Stimulated activated CD8-positive, alpha-beta memory T cell treated with anti-CD3 and anti-CD28 coated beads, Interleukin-15, amount 100 ng/mL, for 4 hours (primary cell): ENCODE measurements at places on chromosomes 5 and 9.

DNA sequence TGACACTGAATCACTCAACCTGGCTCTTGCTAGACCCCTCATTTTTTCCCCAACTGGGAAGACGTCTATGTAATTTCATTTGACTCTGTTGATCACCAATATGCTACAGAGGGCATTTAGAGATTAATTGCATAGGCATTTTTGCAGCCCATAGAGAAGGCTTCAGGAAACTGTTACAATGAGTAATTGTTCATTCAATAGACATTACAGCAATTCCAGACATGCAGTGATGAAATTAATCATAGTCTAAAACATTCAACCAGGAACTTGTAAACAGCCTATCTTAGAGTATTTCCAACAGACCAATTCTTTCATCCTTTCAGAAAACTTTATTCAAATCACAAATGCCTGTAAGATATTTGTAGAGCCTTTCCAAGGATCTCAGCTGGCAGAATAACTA lies 122.3 kb downstream of the MARCHF11 start:
- DNase-seq = no peak

DNA sequence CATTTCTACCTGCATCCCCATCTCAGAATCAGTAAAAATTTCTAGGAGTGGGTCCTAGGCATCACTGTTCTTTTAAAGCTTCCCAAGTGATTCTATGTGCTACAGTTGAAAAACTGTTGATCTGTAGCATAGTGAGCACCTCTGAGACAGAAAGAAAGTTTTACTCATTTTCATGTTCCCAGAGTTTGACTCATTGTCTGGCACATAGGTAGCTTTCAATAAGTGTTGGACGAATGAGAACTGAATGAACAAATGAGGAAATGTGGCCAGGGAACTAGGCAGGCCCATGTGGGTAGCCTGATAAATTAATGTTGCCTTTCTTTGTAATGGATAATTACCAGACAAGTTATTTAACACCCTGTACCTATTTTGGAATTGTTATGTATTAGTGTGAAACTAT lies 33.8 kb downstream of the RNF180 start:
- no peak for DNase-seq

GRCh38 chr5:172843825-172844576 lies 9.9 kb downstream of the ERGIC1 start:
- no peak for DNase-seq

DNA sequence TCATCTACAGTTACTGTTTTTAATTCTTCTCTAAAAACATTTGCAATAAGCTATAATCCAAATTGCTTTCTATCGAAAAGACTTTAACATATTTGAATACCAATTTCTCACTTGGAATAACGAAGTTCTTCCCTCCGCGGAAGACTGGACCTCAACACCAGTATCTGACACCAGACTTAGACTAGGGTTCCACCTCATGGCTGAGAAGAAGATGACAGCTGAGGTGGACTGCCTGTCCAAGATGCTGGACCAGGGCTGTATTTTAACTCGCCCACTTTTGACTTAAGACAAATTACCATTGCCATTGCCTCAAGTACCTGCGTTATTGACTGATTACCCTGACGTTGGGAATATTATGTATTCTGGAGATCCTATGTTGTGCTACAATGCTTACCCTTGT lies 34.1 kb downstream of the ZMAT2 start:
- no peak for DNase-seq

DNA sequence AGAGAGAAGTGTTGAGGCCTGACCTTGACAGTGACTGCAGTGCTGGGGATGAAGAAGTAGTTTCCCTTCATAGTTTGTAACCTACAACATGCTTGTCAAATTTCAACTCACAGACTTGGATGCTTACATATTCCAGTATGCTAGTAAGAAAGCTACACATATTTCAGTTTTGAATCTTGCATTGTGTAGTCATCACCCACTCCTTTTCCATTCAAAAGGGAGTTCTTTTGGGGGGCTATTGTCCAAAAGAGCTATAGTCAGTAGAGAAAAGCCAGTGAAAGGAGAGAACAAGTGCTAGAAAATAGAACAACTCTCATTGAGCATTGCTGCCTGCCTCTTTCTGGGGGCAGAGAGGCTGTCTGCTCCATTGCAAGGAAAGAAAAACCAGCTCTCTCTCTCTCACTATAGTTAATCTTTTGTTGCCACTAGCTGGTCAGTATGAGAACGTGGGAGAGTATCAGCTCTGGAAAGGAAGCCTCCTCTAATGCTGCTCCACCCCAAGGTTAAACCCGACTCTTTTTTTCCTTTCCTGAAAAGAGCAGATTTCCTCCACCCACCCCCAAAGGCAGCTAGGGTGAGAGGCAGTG lies 7.3 kb downstream of the ASTN2 start:
- no peak for DNase-seq

GRCh38 chr9:108801949-108802348 lies 53.8 kb downstream of the ACTL7B start:
- DNase-seq = no peak
